ENCODE measurements at places on chromosomes 6 and 20. TPM values are rescaled to one million over a fixed set of nuclear protein-coding genes. Genes with fewer than 3 reads are reported as not detected.

GRCh38 chr6:36673882-36674281 lies 4.6 kb upstream of the CDKN1A start:
- DNase-seq: no peak
- no peaks in the 10 kb centered on the region for H3K36me3 ChIP-seq
- no peak overlapping the region for H3K27ac ChIP-seq
- no peak overlapping the region for H3K4me3 ChIP-seq
- H3K4me1 ChIP-seq: peaks cover 26% of the 10 kb centered on the region

Gene SLC13A3
- 0.26 TPM for total RNA-seq

GRCh38 chr6:50071921-50072320 lies 22.2 kb upstream of the DEFB112 start:
- H3K27me3 ChIP-seq: no peaks in the 10 kb centered on the region
- no peak overlapping the region for H3K27ac ChIP-seq
- DNase-seq: no peak
- no peaks in the 10 kb centered on the region for H3K4me1 ChIP-seq

DNA sequence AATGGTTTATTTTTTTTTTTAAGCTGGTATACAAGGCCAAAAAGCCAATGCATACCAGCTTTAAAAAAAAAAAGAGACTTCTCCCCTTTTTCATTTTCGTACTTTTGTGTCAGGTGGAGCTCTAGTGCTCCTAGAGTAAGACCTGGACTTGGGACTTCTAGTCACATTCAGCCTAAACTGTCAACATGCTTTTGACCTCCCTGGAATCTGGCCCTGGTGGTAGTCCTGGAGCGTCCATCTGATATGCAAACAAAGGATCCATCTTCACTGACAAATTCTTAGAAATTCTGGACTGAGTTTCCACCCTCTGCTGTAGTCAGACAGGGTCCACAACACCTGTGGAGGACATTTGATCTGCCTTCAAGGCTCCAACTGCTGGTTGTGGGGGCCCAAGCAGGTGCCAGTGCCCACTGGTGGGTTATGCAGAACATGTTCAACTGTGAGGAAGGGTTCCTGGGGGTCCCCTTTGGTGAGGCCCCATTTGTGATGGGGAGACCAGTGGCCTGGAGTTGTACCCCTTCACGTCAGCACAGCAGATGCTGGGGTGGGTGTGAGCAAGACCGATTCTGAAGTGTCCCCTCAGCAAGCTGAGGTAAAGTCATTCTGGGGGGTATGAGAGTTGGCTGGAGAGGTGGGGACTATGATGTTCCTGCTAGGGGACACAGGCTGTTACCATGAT lies 12.6 kb upstream of the PCMTD2 start:
- no peak for DNase-seq
- H3K27ac ChIP-seq: no peak overlapping the region
- H3K4me1 ChIP-seq: no peaks in the 10 kb centered on the region
- H3K27me3 ChIP-seq: peaks cover 4% of the 10 kb centered on the region
- H3K4me3 ChIP-seq: no peak overlapping the region

GRCh38 chr6:104718672-104719071 lies 141.0 kb downstream of the HACE1 start:
- peaks cover 5% of the 10 kb centered on the region for H3K36me3 ChIP-seq
- no peak overlapping the region for H3K27ac ChIP-seq
- H3K4me1 ChIP-seq: no peaks in the 10 kb centered on the region
- no peaks in the 10 kb centered on the region for H3K27me3 ChIP-seq
- no peak for DNase-seq

DNA sequence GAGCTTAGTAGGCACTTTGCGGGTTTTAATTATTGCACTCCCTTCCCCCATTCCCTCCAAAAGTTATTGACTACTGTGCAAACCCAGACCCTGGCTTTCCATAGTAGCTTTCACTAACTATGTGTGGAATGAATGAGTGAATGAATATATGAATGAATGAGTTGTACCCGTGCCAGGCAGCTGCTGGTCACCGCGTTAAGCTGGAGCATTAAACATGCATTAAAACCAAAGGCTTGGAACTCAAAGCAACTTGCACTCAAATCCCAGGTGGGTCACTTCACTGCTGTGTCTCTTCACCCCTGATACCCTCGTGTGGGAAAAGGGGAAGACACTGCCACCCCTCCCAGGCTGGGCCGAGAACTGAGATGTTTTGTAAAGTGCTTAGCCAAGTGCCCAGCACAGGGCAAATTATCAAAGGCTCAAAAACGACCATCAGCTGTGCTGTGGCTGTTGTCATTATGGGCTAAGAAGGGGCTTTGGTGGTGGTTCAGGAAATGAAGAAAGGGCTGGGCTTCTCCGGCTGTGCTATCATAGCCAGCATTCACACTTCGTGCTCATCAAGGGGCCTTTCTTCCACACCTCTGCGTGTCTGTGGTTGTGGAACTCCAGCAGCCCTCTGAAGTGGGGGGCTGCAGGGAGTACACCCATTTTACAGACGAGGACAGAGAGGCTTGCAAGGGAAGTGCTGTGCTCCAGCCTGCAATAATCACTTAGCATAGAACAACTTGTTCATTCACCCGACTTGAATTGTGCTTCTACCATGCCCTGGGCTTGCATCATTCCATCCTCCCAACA lies 60.2 kb upstream of the STX16 start:
- no peak overlapping the region for H3K4me3 ChIP-seq
- H3K36me3 ChIP-seq: no peaks in the 10 kb centered on the region
- H3K27me3 ChIP-seq: peaks cover 4% of the 10 kb centered on the region
- no peaks in the 10 kb centered on the region for H3K4me1 ChIP-seq

Gene ANKRD66
- total RNA-seq: not detected

- no peaks in the 10 kb centered on the region for H3K4me1 ChIP-seq
- no peak overlapping the region for H3K27ac ChIP-seq
- H3K4me3 ChIP-seq: no peak overlapping the region
Observed at GRCh38 chr6:153729189-153729588, 309.9 kb upstream of the OPRM1 start.

DNA sequence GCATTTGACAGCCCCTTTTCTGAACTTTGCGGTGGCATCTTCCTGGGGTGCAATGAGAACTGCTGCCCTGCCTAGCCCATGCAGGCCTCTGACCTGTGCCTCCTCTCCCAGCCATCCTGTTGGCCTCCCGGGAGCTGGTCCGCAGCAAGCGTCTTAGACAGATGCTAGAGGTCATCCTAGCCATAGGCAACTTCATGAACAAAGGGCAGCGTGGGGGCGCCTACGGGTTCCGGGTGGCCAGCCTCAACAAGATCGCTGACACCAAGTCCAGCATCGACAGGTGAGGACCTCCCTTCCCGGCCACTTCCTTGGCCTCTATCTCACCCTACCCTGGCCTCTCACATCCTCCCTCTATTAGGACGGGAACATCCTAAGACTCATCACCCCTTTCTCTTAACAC lies 37.6 kb downstream of the MOCS1 start:
- no peaks in the 10 kb centered on the region for H3K36me3 ChIP-seq
- no peak overlapping the region for H3K27ac ChIP-seq
- DNase-seq: no peak
- no peak overlapping the region for H3K4me3 ChIP-seq
- H3K4me1 ChIP-seq: peaks cover 2% of the 10 kb centered on the region

DNA sequence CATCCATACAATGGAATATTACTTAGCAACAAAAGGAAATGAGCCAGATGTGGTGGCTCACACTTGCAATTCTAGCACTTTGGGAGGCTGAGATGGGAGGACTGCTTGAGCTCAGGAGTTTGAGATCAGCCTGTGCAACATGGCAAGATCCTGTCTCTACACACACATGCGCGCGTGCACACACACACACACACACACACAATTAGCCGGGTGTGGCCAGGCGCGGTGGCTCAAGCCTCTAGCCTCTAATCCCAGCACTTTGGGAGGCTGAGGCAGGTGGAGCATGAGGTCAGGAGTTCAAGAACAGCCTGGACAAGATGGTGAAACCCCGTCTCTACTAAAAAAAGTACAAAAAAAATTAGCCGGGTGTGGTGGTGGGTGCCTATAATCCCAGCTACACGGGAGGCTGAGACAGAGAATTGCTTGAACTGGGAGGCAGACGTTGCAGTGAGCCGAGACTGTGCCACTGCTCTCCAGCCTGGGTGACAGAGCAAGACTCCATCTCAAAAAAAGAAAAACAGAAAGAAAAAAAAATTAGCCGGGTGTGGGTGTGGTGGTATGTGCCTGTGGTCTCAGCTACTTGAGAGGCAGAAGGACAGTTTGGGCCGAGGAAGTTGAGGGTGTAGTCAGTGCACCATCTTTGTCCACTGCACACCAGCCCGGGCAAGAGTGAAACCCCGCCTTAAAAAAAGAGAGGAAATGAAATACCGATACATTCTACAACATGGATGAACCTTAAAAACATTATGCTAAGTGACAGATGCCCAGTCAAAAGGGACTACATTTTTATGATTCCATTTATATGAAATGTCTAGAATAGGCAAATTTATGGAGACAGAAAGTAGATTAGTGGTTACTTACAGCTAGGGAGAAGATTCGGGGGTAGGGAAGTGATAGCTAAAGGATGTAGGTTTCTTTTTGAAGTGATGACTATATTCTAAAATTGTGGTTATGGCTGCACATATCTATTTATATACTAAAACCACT lies 52.5 kb downstream of the RBL1 start:
- H3K4me3 ChIP-seq: peak overlapping the region; percentile 88
- no peaks in the 10 kb centered on the region for H3K27me3 ChIP-seq
- H3K27ac ChIP-seq: peak overlapping the region; percentile 99
- DNase-seq: peak; percentile 57

Gene KCNK5
- total RNA-seq: 7.8 TPM

Gene TCF21
- not detected for total RNA-seq

DNA sequence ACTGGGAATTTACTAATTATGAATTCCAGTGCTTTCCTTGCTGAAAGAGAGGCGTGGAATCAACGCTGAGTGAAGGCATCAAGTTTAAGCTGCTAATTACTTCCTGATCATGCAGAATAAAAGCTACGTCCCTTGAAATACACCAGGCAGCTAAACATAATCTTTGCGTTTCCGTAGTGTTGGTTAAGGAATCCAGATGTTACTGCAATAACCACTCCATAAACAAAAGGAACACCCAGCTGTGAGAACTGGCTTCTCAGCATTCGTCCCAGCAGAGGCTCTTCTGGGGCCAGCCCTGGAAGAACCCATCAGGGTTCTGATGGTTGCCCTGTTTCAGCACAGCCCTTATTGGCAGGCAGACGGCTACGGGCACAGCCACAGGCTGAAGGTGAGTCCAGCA lies 111.4 kb downstream of the CDH26 start:
- no peak overlapping the region for H3K4me3 ChIP-seq
- peaks cover 4% of the 10 kb centered on the region for H3K36me3 ChIP-seq

Gene AKAP7
- 12.6 TPM for total RNA-seq

- H3K4me3 ChIP-seq: no peak overlapping the region
- H3K36me3 ChIP-seq: no peaks in the 10 kb centered on the region
- H3K27me3 ChIP-seq: no peaks in the 10 kb centered on the region
- no peak overlapping the region for H3K27ac ChIP-seq
- peaks cover 1% of the 10 kb centered on the region for H3K4me1 ChIP-seq
- DNase-seq: no peak
Observed at GRCh38 chr20:60297649-60298048, 339.4 kb downstream of the CDH26 start.

GRCh38 chr6:41277605-41278004 lies 8.9 kb downstream of the TREM1 start:
- H3K27me3 ChIP-seq: peaks cover 8% of the 10 kb centered on the region
- no peak overlapping the region for H3K27ac ChIP-seq
- H3K4me1 ChIP-seq: peaks cover 12% of the 10 kb centered on the region
- H3K4me3 ChIP-seq: no peak overlapping the region

- H3K27ac ChIP-seq: no peak overlapping the region
- H3K4me1 ChIP-seq: peaks cover 5% of the 10 kb centered on the region
- peaks cover 9% of the 10 kb centered on the region for H3K27me3 ChIP-seq
- no peaks in the 10 kb centered on the region for H3K36me3 ChIP-seq
- no peak overlapping the region for H3K4me3 ChIP-seq
Observed at GRCh38 chr6:39932386-39932910, 1.8 kb downstream of the MOCS1 start.

- no peak overlapping the region for H3K4me3 ChIP-seq
- DNase-seq: no peak
- H3K36me3 ChIP-seq: no peaks in the 10 kb centered on the region
- H3K4me1 ChIP-seq: no peaks in the 10 kb centered on the region
Observed at GRCh38 chr6:50187351-50187921, 137.7 kb upstream of the DEFB112 start.

DNA sequence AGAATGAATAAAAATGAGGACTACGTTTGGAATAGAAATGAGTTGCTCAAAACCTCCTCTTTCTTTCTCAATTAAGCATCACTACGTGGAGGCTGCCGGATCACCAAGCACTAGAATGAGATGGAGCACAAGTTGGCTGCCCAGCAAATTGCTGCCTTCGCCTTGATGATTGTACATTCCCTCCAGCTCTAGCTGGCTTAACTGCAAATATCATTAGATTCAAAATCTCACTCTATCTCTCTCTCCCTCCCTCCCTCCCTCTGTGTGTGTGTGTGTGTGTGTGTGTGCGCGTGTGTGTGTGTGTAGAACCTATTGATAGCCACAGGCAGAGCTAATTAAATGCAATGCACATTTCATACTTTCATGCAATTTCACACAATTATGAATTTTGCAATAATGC lies 310.7 kb upstream of the CDH4 start:
- H3K4me1 ChIP-seq: no peaks in the 10 kb centered on the region
- no peak overlapping the region for H3K4me3 ChIP-seq
- DNase-seq: no peak
- H3K36me3 ChIP-seq: no peaks in the 10 kb centered on the region

Gene HLA-DMA
- total RNA-seq: 36.1 TPM

DNA sequence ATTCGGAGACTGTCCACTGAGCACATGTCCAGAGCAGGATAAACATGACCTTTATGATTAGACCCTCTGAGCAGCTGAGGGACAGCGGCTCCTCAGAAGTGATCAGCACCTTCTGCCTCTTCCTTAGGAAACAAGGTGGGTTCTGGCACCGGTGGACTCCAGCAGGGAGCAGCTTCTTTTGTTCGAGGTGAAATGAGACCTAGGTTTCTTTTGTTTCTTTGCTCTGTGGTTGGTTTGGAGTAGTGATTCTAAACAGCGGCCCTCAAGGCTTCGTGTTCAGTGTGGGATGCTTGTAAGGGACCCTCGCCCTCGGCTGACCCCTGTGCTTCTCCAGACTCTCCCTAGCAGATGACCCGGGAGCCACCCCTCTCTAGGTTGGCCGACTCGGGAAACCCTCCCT lies 14.6 kb upstream of the FRMD1 start:
- no peaks in the 10 kb centered on the region for H3K36me3 ChIP-seq
- no peak overlapping the region for H3K27ac ChIP-seq
- DNase-seq: no peak
- H3K27me3 ChIP-seq: no peaks in the 10 kb centered on the region

DNA sequence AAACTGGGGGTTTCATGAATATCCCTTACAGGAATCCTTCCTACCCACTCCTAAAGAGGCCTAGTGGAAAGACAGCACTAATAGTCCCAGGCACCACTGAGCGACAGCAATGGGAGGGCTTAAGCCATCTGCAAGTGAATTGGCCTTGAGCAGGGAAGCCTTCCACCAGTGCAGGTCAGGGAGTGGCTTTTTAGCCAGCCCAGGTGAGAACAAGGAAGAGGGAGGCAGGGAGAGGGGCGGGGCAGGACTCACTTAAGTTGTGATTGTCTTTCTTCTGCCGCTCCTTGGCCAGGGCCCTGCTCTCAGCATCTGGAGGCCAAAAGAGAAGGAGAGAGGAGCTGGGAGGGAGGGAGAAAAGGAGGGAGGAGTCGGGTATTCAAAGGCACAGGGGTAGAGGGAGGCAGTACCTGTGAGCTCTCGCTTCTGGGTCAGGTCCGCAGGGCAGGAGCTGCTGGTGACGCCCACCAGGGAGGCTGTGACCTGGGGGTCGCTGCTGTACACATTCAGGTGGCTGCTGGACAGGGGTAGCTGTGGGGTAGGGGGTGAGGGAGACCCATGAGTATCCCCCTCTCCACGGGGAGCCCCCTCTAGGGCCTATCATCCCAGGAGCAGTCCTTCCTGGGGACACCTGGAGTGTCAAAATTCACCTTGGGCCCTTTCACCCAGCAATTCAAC lies 47.8 kb downstream of the TFEB start:
- no peak overlapping the region for H3K27ac ChIP-seq
- H3K36me3 ChIP-seq: peaks cover 2% of the 10 kb centered on the region
